PC-9 (cell line): ENCODE measurements at places on chromosomes 1 and 21. TPM values are rescaled to one million over a fixed set of nuclear protein-coding genes. Genes with fewer than 3 reads are reported as not detected.

GRCh38 chr1:205525495-205526285 lies 21.2 kb downstream of the CDK18 start:
- H3K27me3 ChIP-seq: no peaks in the 10 kb centered on the region
- no peak overlapping the region for H3K4me3 ChIP-seq
- H3K27ac ChIP-seq: no peak overlapping the region
- no peaks in the 10 kb centered on the region for H3K4me1 ChIP-seq

- H3K27ac ChIP-seq: no peak overlapping the region
- H3K36me3 ChIP-seq: no peaks in the 10 kb centered on the region
Measured at GRCh38 chr1:184826001-184826400, 71.3 kb upstream of the EDEM3 start.

GRCh38 chr1:163523375-163524029 lies 201.7 kb downstream of the NUF2 start:
- H3K4me1 ChIP-seq: no peaks in the 10 kb centered on the region
- no peak overlapping the region for H3K27ac ChIP-seq
- H3K27me3 ChIP-seq: no peaks in the 10 kb centered on the region
- H3K4me3 ChIP-seq: no peak overlapping the region
- no peak for DNase-seq

DNA sequence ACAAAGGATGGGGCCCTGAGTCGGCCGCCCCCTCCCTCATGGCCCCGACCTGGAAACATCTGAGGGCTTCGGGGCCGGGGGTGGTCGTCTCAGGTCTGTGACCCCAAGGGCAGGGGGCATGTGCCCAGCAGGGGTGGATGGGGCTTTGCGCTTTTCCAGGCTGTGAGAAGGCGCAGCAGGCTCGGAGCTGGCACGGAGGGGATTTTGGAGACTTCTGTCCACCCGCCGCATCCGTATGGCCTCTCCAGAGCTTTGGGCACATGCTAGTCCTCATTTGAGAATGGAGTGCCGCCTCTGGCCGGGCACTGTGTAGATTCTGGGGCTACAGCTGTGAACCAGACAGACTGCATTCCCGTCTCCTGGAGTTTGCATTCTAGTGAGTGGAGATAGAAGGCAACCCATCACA lies 66.1 kb upstream of the WNT4 start:
- H3K27me3 ChIP-seq: no peaks in the 10 kb centered on the region
- H3K4me1 ChIP-seq: no peaks in the 10 kb centered on the region
- no peak overlapping the region for H3K4me3 ChIP-seq

GRCh38 chr1:98761219-98761865 lies 99.8 kb downstream of the SNX7 start:
- no peak overlapping the region for H3K27ac ChIP-seq
- no peaks in the 10 kb centered on the region for H3K36me3 ChIP-seq
- H3K4me1 ChIP-seq: no peaks in the 10 kb centered on the region
- no peaks in the 10 kb centered on the region for H3K27me3 ChIP-seq
- H3K4me3 ChIP-seq: no peak overlapping the region

DNA sequence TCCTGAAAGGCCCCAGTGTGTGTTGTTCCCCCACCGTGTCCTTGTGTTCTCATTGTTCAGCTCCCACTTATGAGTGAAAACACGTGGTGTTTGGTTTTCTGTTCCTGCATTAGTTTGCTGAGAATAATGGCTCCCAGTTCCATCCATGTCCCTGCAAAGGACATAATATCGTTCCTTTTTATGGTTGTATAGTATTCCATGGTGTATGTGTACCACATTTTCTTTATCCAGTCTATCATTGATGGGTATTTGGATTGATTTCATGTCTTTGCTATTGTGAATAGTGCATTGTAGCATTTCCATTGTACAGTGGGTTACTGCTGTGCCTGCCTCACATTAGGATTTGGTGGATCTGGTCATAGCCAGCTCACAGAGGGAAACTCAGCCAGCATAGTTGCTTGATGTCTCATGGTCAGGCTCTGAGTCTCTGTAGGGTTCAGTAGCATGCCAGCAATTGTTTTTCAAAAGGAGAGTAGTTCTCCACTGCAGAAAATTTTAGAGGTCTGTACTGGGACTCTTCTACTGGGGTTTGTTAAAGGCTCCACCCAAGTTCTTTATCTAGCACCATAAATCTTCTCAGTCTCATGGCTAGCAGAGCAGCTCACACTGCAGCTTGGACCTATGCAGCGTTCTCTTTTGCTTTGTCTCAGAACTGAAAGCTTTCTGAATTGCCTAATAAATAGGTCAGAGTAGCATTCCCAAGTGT lies 41.0 kb downstream of the RUNX3 start:
- no peaks in the 10 kb centered on the region for H3K36me3 ChIP-seq
- H3K27me3 ChIP-seq: no peaks in the 10 kb centered on the region
- no peaks in the 10 kb centered on the region for H3K4me1 ChIP-seq
- H3K4me3 ChIP-seq: no peak overlapping the region
- no peak for DNase-seq
- no peak overlapping the region for H3K27ac ChIP-seq

- H3K27ac ChIP-seq: peak overlapping the region; percentile 67
- DNase-seq: peak; percentile 40
- H3K27me3 ChIP-seq: no peaks in the 10 kb centered on the region
- H3K36me3 ChIP-seq: no peaks in the 10 kb centered on the region
- H3K4me3 ChIP-seq: peak overlapping the region; percentile 90
Measured at GRCh38 chr1:246565751-246566127, 322 bp downstream of the TFB2M start.

GRCh38 chr1:28097100-28097472 lies 8.7 kb upstream of the EYA3 start:
- H3K27ac ChIP-seq: no peak overlapping the region
- no peaks in the 10 kb centered on the region for H3K27me3 ChIP-seq
- DNase-seq: no peak
- H3K4me1 ChIP-seq: no peaks in the 10 kb centered on the region
- H3K4me3 ChIP-seq: no peak overlapping the region
- H3K36me3 ChIP-seq: no peaks in the 10 kb centered on the region

DNA sequence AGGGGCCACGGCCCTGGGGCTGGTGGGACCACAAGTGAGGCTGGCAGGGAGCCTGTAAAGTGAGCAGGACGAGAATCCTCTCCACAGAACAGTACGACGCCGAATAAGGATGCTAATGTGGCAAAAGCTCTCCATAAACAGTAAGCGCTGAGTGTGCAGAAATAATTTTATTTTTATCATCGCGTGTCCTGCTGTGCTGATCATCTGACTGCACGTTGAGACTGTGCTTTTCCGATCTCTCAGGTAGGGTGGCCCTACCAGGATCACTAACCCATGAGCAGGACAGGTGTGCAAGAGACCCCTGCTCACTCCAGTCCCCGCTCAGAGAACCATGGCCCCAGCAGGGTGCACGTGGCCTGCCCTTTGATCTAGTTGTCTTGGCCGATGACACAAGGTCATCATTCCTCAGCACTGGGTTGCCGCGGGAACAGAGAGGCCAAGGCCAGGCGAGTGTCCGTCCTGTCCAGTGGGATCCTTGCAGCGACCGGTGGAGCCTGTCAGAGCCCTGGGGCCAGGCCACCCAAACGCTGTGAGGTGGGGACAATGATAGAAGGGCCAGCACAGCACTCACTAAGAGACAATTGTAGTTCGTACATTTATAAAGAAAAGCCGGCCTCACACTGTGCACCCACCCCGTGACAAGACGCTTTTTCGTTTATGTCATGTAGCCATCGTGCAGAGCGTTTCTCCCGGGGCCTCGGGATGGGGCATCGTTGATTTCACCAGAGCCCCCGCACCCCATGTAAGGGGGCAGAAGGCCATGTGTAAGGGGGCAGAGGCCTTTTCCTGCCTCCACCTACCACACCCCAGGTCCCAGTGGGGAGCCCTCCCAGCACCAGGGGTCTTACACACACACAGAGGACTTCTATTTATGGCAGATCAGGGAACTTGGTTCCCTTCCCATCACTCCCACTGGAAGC lies 52.7 kb upstream of the ADARB1 start:
- H3K36me3 ChIP-seq: no peaks in the 10 kb centered on the region
- DNase-seq: no peak
- no peaks in the 10 kb centered on the region for H3K27me3 ChIP-seq
- no peak overlapping the region for H3K4me3 ChIP-seq
- H3K27ac ChIP-seq: no peak overlapping the region

- no peaks in the 10 kb centered on the region for H3K36me3 ChIP-seq
- no peak overlapping the region for H3K4me3 ChIP-seq
- H3K27ac ChIP-seq: peak overlapping the region; percentile 52
- peaks cover 32% of the 10 kb centered on the region for H3K4me1 ChIP-seq
- no peaks in the 10 kb centered on the region for H3K27me3 ChIP-seq
Measured at GRCh38 chr21:35400233-35400939, 351.3 kb upstream of the RUNX1 start.

GRCh38 chr1:27380766-27381733 lies 2.1 kb downstream of the CD164L2 start:
- no peak overlapping the region for H3K4me3 ChIP-seq
- DNase-seq: no peak
- H3K4me1 ChIP-seq: no peaks in the 10 kb centered on the region
- no peaks in the 10 kb centered on the region for H3K36me3 ChIP-seq

DNA sequence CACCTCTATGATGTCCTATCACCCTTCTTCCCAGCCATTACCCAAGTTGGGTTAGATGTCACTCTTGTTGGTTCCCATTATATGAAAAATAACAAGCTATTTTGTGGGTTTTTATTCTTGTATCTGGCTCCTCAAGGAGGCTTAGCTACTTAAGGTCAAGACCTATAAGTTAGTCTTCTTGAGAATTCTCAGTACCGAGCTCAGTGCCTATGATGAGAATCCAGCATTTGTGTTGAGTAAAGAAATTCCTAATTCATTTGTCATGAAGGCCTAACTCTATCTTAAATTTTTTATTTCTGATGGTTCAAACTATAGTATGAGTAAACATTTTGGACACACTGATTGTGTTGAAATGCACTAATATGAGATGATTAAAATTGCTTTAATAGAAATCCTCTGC lies 15.9 kb downstream of the NUF2 start:
- H3K4me3 ChIP-seq: no peak overlapping the region
- no peak overlapping the region for H3K27ac ChIP-seq
- DNase-seq: no peak

- DNase-seq: no peak
- no peaks in the 10 kb centered on the region for H3K27me3 ChIP-seq
- H3K36me3 ChIP-seq: no peaks in the 10 kb centered on the region
Measured at GRCh38 chr21:16117851-16118590, 388.2 kb downstream of the USP25 start.

- DNase-seq: no peak
- H3K36me3 ChIP-seq: no peaks in the 10 kb centered on the region
- no peaks in the 10 kb centered on the region for H3K27me3 ChIP-seq
Measured at GRCh38 chr21:44012474-44013379, 618 bp downstream of the TRAPPC10 start.

- no peak overlapping the region for H3K27ac ChIP-seq
- H3K4me1 ChIP-seq: no peaks in the 10 kb centered on the region
- H3K36me3 ChIP-seq: no peaks in the 10 kb centered on the region
- no peak overlapping the region for H3K4me3 ChIP-seq
- DNase-seq: no peak
Measured at GRCh38 chr1:31142406-31142805, 76.9 kb upstream of the PUM1 start.

The KCNK2 gene
- 0.48 and 0.90 TPM in 2 replicates for total RNA-seq

The PGLYRP4 gene
- total RNA-seq: not detected in 2 replicates

The C1orf141 gene
- total RNA-seq: not detected in 2 replicates

The C1orf116 gene
- 30.2 and 36.7 TPM in 2 replicates for total RNA-seq

The ATP1A4 gene
- not detected in 2 replicates for total RNA-seq

The SPRR1B gene
- not detected in 2 replicates for total RNA-seq

The MNDA gene
- not detected in 2 replicates for total RNA-seq

The PTGS2 gene
- 0.63 and 2.3 TPM in 2 replicates for total RNA-seq

The CDA gene
- 41.9 and 56.6 TPM in 2 replicates for total RNA-seq

The PODN gene
- not detected in 2 replicates for total RNA-seq

The FGGY gene
- total RNA-seq: 17.8 and 22.5 TPM in 2 replicates
